CD8-positive, alpha-beta T cell (primary cell): ENCODE measurements at places on chromosomes 7 and 10.

DNA sequence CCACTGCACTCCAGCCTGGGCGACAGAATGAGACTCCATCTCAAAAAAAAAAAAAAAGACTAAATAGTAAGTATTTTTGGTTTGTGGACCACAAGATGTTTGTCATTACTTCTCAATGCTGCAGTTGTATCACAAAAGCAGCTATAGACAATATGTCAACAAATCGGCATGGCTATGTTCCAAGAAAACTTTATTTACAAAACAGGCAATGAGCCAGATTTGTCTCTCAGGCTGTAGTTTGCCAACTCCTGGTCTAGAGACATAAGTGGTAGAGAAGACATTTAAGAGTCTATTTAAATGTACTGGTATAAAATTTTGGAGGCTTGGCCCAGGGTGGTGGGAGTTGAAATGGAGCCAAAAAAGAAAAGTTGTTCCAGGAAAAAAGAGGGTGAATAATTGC lies 185.8 kb downstream of the SORCS1 start:
- DNase-seq, result no peak

GRCh38 chr7:5699467-5700384 lies 81.7 kb downstream of the RNF216 start:
- DNase-seq, result peak; percentile 48

GRCh38 chr10:97640868-97641811 lies 669 bp downstream of the PI4K2A start:
- DNase-seq, result no peak

- DNase-seq, result no peak
These were observed 65.2 kb downstream of the ABRAXAS2 start for GRCh38 chr10:124866812-124867211.

DNA sequence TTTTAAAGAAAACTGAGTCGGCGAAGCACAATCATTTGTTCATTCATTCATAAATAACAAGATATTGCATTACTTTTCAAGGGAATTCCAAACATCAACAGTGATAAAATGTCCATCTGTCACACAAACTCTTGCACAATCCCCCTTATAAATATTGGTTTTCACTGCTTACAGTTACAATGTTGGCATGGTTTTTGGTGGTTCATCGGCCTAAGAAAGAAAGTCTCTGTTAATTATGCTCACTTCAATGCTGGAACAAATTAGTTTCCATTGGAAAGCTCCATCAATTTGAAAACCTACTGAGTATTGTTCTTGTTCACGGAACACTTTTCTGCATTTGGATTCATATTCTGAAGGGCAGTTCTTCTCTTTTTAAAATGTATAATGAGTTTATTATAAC lies 188.5 kb downstream of the JAZF1 start:
- no peak for DNase-seq

DNA sequence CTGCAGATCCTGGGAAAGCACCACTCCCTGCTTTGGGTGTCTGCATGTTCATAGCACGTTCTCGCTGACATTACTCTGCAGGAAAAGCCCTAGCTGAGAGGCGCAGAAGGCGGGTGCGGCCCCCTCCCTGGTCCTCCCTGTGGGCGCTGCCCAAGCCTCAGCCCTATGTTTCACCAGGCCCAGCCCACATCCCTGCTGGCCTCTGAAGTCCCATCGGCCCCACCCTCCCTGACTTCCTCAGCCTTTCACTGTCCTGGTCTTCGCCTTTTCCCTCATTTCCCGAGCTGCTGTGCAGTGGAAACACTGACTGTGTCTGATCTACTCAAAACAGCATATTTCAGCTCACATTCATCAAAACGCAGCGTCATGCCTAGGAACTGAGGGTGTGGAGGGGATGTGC lies 36.3 kb upstream of the DIP2C start:
- no peak for DNase-seq

- DNase-seq, result no peak
These were observed 2.0 kb downstream of the CALY start for GRCh38 chr10:133334503-133335245.

GRCh38 chr7:41297166-41297565 lies 405.7 kb downstream of the INHBA start:
- DNase-seq, result no peak

DNA sequence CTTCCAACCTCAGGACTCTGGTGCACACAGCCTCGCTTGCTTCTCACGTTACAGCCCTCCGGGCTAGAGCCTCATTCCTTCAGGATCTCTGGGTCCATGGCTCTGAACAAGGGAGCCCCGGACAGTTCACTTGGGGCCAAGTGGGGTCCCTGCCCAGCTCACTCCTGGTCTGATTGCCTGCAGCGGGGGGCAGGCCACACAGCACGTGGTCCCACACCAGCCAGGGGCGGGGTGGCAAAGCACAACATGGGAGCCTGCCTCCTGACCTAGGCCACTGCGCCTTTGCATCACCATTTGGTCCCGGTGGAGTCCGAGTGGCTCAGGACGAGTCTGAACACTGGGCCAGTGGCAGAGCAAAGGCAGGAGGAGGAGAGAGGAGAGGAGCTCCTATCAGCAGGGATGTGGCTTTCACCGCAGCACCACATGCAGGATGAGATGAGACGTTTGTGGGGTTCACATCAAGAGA lies 13.4 kb upstream of the CRYGN start:
- DNase-seq, result no peak

DNA sequence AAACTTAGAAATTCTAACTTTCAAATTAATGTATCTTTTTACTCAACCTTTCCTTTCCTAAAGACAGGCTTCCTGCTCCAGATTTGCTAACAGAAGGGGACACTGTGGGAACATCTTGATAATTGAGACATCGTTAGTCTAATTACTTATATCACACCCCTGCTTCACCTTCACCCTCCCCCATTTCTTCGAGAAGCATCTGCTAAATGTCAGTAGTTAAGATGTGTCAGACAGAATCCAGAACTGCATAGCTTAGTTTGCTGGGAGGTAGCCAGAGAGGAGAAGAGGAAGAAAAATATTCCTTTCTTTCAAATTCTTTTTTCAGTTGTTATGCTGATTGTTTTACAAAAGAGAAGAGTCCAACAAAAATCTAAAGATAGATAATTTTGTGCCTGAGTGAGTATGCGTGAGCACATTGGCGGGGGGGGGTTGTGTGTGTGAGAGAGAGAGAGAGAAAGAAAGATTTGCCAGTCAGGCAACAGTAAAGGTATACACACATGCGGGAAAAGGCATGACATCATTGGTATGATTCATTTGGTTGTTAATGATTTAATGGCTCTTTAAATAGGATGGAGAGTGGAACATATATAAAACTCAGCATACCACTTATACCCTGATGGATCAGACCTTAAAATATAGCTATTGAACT lies 192.4 kb downstream of the PTN start:
- DNase-seq, result no peak

- no peak for DNase-seq
These were observed 724.6 kb downstream of the AUTS2 start for GRCh38 chr7:70322856-70323255.

GRCh38 chr7:70071766-70072165 lies 473.5 kb downstream of the AUTS2 start:
- no peak for DNase-seq

GRCh38 chr7:116500078-116500853 lies 728 bp downstream of the CAV2 start:
- DNase-seq, result peak; percentile 16

GRCh38 chr7:50022991-50023390 lies 70.1 kb downstream of the ZPBP start:
- DNase-seq, result no peak

GRCh38 chr10:97991871-97992270 lies 38.5 kb downstream of the CRTAC1 start:
- DNase-seq, result no peak

GRCh38 chr10:52221923-52222322 lies 92.2 kb upstream of the DKK1 start:
- DNase-seq, result no peak

- DNase-seq, result no peak
These were observed 99.3 kb downstream of the LANCL2 start for GRCh38 chr7:55464422-55464821.

DNA sequence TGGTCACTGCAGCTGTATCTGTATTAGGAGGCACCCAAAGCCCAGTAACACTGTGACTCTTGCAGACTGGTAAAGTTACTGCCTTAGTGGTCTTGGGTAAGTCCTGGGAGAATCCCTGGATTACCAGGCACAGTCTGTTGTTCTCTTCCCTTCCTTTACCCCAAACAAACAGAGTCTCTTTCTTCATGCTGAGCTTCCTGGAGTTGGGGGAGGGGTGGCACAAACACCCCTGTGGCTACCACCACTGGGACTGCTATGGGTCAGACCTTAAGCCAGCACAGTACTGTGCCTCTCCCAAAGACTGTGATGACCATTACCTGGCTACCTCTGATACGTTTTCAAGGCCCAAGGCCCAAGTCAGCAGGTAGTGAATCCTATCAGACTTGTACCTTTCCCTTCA lies 59.9 kb upstream of the FAM3C start:
- DNase-seq, result no peak

GRCh38 chr10:101773923-101774588 lies 1.9 kb downstream of the FGF8 start:
- DNase-seq, result no peak

- no peak for DNase-seq
These were observed 47.9 kb upstream of the MYL10 start for GRCh38 chr7:101676956-101677355.

GRCh38 chr7:8442814-8443304 lies 9.4 kb downstream of the NXPH1 start:
- peak; percentile 43 for DNase-seq

DNA sequence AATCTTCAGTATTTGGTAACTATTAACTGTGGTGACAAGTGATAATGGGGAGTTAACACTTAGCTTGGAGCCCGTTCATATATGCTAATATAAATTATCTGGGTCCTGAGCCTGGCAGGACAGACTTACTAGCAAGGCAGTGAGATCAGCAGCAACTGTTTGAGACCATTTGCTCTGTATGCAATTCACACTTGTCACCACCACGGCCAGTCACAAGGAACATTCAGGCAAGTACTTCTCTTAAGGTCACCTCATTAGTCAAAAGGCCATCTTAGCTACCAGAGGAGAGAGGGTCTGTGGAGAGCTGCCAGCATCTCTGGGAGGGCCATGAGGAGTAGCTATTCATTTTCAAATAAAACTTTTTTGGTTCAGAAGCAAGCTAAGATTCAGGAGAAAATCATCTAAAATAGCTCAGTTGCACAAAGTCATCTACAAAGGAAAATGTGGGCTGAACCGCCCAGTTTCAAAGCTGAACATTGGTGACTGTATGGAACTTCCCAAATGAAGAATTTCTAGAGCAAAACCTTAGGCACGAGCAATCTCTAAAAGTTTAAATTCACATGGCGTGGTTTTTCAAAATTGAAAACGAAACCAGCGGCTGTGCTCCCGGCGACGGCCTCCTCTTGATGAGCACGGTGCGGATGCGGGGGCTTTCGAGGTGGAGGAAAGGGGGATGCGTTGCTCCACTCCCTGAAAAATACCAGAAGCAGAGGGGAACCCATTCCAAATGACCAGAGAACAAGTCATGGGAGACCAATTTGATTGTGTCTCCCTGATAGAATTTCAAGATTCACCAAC lies 233.5 kb upstream of the MGMT start:
- DNase-seq, result no peak

DNA sequence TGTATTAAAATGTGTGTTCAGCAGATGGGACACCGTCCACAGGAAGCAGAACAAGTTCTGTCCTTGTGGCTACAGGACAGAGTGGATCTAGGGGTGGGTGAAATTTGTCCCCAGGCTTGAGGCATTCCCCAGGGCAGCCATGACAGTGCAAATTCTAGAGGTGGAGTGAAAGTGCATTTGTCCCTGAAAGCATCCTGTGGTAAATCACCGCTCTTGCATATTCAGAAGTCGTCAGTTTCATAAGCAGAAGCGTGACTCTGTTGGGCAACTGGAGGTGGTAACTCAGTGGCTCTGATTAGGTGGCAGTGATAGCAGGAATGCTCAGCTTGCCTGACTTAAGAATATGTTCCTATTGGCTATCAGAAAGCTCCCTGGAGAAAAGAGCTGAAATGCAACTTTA lies 96.6 kb downstream of the SNX10 start:
- no peak for DNase-seq

DNA sequence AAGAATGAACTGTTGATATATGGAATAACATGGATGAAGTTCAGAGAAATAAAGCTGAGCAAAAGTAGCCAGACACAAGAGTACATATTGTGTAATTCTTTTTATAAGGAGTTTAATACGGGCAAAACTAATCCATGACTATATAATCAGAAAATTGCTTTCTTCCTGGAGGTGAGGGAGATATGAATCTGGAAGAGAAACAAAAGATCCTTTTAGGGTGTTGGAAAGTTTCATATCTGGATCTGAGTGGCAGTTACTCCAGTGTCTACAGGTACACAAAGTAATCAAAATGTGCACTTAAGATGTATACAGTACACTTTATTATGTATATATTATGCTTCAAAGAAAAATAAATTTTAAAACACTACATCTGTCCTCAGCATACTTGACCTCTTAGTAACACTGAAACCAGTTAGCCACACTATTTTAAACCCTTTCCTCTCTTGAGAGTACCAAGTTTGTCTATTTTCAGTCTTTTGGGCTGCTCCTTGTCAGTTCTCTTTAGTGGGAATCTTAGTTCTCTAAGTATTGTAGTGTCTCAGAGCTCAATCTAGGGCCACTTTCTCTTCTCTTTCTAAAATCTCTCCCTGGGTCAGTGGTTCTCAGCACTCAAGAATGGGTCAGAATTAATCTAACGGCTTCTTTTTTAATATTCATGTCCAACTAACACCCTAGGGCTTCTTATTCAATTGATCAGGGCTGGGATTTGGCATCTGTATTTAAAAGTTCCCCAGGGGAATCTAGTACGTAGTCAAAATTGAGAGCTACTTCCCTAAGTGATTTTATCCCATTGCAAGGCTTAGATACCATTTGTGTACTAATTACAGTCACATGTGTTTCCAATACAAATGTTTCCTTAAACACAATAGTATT lies 4.3 kb upstream of the LIPF start:
- no peak for DNase-seq
